ENCODE measurements at places on chromosomes 16 and 17. TPM values are rescaled to one million over a fixed set of nuclear protein-coding genes. Genes with fewer than 3 reads are reported as not detected.
A peak's percentile ranks its signal among the peaks of the same experiment; 100 is the strongest.

Gene GAS2L2
- not detected for total RNA-seq

Gene LLGL1
- 23.5 TPM for total RNA-seq

Gene CCL2
- total RNA-seq: not detected

Gene RHBDL1
- total RNA-seq: 1.2 TPM

Gene NLRC5
- total RNA-seq: 208 TPM

- DNase-seq: peak; percentile 57
Observed at GRCh38 chr16:49528060-49528865, 154.7 kb downstream of the C16orf78 start.

GRCh38 chr17:61806081-61806828, 57.1 kb downstream of the BRIP1 start:
- no peak for DNase-seq

DNA sequence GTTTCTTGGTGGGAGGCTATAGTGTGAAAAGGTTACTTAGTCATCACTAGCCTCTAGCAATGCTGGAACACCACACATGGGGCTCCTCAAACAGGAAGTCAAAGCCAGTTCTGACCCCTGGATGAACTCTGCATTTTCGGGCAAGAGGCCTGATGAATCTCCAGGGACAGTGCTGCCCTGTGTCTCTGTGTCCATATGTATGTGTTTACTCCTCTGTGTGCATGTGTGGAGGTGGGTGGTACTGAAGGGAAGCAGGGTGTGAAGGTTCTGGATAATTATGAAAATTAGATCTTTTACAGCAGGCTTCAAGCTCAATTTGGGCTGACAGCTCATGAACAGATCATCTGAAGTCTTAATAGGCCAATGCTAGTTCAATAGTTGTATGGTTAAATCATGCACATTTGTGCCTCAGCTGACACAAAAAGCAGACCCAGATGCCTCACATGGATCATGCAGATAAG, 133.6 kb downstream of the SNX11 start:
- DNase-seq: peak; percentile 70

DNA sequence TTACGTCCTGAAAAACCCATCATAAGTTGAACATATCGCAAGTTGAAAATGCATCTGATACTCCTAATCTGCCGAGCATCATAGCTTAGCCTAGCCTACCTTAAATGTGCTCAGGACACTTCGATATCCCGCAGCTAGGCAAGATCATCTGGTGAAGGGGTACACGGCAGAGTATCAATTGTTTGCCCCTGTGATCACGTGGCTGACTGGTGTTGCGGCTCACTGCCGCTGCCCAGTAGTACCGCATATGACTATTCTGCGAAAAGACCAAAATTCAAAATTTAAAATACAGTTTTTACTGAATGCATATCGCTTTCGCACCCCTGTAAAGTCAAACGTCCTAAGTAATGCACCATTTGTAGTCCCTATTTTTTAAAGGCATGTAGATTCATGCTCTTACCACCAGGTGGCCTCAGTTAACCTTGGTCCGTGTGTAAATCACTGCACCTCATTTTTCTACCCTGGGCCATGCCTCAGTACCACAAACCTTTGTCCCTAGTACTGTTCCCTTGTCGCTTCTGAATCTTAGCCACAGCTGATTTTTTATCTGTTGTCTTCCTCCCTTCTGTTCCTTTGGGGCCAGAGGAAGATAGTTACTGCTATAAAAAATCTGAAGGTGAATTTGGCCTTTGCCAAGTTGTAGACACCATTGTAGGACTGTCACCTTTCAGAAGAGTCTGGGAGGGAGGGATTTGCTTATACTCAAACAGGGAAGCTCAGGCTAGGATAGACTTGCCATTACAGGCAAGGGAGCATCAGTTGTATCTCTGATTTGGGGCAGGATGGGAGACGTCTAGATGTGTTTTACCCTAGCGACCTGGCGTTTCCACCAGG, 34.4 kb downstream of the WWP2 start:
- peak; percentile 72 for DNase-seq

DNA sequence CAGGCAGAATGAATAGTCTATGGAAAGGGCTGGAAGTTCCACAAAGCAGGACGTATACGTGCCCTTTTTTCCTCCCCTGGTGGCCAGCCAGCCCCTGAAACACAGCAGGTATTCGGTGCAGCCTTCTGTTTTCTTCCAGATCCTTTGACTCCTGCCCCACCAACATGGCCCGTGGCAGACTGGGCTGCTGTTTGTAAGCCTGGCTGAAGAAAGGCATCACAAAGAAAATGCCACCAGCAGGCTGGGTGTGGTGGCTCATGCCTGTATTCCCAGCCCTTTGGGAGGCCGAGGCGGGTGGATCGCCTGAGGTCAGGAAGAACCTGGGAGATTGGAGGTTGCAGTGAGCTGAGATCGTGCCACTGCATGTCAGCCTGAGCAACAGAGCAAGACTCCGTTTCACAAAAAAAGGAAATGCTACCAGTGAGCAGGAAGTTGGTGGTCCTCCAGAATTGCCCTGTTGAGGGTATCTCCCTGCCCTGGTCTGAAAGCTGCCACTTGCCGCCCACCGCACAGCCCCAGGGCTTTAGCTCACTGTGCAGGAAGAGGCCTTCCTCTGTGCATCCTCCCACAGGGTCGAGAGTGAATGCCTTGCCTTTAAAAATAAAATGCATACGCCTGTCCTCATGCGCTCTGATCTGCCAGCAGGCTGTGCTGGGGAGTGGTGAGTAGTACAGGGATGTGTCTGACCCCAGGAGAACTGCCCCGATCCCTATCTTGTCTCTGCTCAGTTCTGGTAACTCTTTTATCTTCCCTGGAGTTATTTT, 587.7 kb downstream of the MAF start:
- no peak for DNase-seq

- no peak for DNase-seq
Observed at GRCh38 chr17:77258638-77259037, 117.9 kb downstream of the SEC14L1 start.

GRCh38 chr16:22284637-22285036, 12.6 kb upstream of the POLR3E start:
- DNase-seq: no peak

- peak; percentile 94 for DNase-seq
Observed at GRCh38 chr16:67173808-67174705, 3.7 kb downstream of the NOL3 start.

DNA sequence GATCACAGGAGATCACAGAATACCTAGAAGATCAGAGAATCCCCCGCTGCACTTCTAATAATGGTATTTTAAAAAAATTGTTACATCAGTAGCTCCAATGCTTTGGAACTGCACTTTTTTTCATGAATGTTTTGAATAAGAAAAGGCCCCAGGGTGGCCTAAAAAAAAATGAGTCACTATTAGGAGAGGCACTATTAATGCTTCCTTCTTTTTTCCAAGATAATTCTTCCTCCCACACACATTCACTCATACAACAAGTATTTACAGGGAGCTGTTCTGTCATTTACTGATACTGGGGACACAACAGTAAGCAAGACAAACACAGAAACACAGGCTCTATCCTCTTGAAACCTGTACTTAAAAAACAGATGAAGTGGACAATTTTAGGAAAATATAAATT, 675 bp upstream of the PDZD9 start:
- DNase-seq: no peak

All from activated CD4-positive, alpha-beta T cell treated with anti-CD3 and anti-CD28 coated beads, Interleukin-2, amount 10 ng/mL, durations not matched to agents 24 days and 14 days (primary cell).